Small intestine (tissue), 16 donors: ENCODE measurements at places on chromosomes 5 and 9. TPM values are rescaled to one million over a fixed set of nuclear protein-coding genes. Genes with fewer than 3 reads are reported as not detected.

The SOHLH1 gene
- polyA plus RNA-seq: not detected

DNA sequence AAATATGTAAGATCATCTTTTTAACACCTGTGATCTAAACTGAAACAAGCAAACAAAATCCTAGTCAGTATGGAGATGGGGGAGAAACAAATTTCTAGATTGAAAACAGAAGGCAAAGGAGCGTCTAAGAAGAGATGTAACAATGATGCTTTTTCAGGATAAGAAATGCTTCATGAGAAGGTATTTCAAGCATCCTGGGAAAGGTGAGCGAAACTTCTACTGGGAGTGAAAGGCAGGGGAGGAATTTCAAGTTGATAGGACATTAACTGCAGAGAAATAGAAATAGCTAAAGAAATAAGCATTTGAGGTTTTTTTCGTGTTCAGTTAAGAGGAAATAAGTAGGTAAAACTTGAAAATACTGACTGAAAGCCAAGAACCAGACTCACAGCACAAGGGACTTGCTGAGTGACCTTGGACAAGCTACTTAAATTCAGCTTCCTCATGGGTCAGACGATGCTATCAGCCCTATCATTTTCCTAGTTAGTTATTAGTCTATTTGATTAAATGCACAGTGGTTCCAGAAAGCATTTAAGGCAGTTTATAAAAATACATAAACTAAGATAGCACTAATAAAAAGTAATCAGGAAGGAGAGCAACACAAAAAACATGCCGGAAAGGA lies 406.3 kb downstream of the PDE4D start:
- no peaks in the 10 kb centered on the region for H3K27me3 ChIP-seq
- DNase-seq: no peak
- no peaks in the 10 kb centered on the region for H3K36me3 ChIP-seq
- no peak overlapping the region for H3K27ac ChIP-seq

GRCh38 chr9:7976167-7976755 lies 176.7 kb upstream of the DMAC1 start:
- H3K36me3 ChIP-seq: no peaks in the 10 kb centered on the region
- no peak for DNase-seq
- H3K27me3 ChIP-seq: no peaks in the 10 kb centered on the region
- H3K4me3 ChIP-seq: no peak overlapping the region
- no peaks in the 10 kb centered on the region for H3K4me1 ChIP-seq

- H3K36me3 ChIP-seq: peaks cover 4% of the 10 kb centered on the region
- DNase-seq: no peak
- no peaks in the 10 kb centered on the region for H3K27me3 ChIP-seq
- H3K4me1 ChIP-seq: peaks cover 8% of the 10 kb centered on the region
- H3K4me3 ChIP-seq: no peak overlapping the region
Observed at GRCh38 chr9:77811832-77812231, 163.7 kb upstream of the GNA14 start.

DNA sequence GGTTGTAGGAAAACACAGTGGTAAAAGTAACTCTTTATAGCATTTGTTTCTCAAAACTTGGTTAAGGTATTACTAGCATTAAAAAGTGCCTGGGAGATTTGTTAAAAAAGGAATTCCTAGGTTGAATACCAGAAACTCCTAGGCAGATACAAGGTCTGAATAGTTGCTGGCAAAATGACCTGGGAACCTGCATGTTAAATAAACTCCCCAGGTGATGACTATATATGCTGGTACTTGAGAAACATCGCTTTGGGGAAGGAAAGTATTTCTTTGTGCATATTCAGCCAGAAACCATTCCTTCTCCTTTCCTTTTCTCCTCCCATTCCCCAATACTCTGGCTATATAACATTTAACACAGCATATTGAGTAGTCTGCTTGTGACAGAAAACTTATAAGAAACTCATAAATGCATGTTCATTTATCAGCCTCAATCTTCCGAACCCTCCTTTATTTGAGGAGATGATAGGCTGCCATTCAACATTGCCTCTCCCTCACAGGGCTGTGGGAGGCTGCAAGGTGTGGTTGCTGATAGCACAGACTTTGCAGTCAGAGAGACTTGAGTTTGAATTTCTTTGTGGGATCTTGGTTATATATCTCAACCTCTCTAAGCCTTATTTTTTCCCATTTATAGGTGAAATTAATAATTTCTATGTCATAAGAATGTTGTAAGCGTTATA lies 28.7 kb downstream of the PCSK1 start:
- DNase-seq: no peak
- no peaks in the 10 kb centered on the region for H3K36me3 ChIP-seq
- no peaks in the 10 kb centered on the region for H3K27me3 ChIP-seq
- no peak overlapping the region for H3K27ac ChIP-seq
- no peak overlapping the region for H3K4me3 ChIP-seq

GRCh38 chr5:179418972-179419371 lies 73.7 kb upstream of the ADAMTS2 start:
- no peak overlapping the region for H3K27ac ChIP-seq
- no peak for DNase-seq
- no peaks in the 10 kb centered on the region for H3K36me3 ChIP-seq
- H3K4me1 ChIP-seq: no peaks in the 10 kb centered on the region
- no peaks in the 10 kb centered on the region for H3K27me3 ChIP-seq

DNA sequence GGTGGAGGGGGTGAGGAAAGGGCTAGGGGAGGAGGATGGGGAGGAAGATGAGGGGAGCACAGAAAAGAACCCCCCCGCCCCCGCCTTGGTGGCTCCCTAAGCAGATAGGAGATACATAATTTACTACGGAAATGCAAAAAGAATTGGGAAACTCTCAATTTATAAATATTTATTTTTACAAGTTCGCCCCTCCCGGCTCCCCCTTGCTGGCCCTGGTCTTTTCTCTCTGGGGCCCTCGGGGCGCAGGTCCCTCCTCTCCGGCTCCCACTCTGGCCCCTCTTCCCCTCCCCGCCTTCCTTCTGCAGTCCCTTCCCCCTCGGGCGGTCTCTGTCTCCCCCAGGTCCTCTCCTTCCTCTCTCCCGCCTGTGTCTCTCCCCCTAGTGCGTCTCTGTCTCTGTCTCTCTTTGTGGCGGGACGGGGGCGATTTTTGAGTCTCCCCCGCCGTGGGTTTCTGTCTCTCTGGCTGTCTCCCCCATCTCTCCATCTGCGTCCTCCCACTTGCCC lies 173.6 kb upstream of the IER5L start:
- peaks cover 2% of the 10 kb centered on the region for H3K27me3 ChIP-seq
- H3K27ac ChIP-seq: peak overlapping the region; percentile 75
- no peak overlapping the region for H3K4me3 ChIP-seq
- H3K4me1 ChIP-seq: peaks cover 17% of the 10 kb centered on the region

GRCh38 chr5:158999339-158999738 lies 100.4 kb downstream of the EBF1 start:
- H3K27ac ChIP-seq: no peak overlapping the region
- H3K27me3 ChIP-seq: no peaks in the 10 kb centered on the region
- no peaks in the 10 kb centered on the region for H3K36me3 ChIP-seq
- no peak for DNase-seq
- H3K4me3 ChIP-seq: no peak overlapping the region
- no peaks in the 10 kb centered on the region for H3K4me1 ChIP-seq

The MAMDC2 gene
- 1.1 TPM for polyA plus RNA-seq
